ENCODE measurements at places on chromosomes 4 and X. TPM values are rescaled to one million over a fixed set of nuclear protein-coding genes. Genes with fewer than 3 reads are reported as not detected.

DNA sequence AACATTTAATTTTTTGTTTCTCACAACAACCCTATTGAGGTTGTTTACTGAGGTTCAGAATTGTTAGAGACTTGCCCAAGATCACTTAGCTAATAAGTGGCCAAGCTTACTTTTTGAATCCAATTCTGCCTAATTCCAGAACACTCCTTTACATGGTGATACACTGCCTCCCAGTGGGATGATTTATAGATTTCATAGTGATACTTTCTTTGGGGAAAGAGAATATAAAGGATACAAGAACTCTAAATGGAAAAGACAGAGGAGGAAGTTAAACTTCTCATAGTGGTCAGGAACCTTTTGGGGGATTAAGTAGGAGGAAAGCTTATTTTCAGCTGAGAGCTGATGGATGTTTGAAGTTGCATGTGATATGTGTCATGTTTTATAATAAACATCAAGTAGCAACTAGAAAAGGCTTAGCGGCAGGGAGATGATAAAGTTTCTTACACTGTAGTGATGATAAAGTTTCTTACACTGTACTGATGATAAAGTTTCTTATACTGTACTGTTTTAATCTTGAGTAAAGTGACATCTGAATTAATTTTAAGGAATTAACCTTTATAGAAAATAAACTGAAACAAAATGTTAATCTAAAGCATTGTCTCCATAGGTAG is 15.3 kb downstream of the STAG2 start:
- no peaks in the 10 kb centered on the region for H3K27me3 ChIP-seq
- H3K4me1 ChIP-seq, result no peaks in the 10 kb centered on the region
- no peak for DNase-seq
- H3K36me3 ChIP-seq, result no peaks in the 10 kb centered on the region

Gene EFNB1
- total RNA-seq, result 23.7 TPM

GRCh38 chr4:183746305-183747229 is 87.5 kb downstream of the TRAPPC11 start:
- no peak overlapping the region for H3K4me3 ChIP-seq
- no peaks in the 10 kb centered on the region for H3K4me1 ChIP-seq
- H3K27me3 ChIP-seq, result no peaks in the 10 kb centered on the region
- no peaks in the 10 kb centered on the region for H3K36me3 ChIP-seq

- H3K27me3 ChIP-seq, result no peaks in the 10 kb centered on the region
- H3K36me3 ChIP-seq, result no peaks in the 10 kb centered on the region
- H3K27ac ChIP-seq, result no peak overlapping the region
- DNase-seq, result no peak
These were observed 36.0 kb upstream of the GYPA start for GRCh38 chr4:144176476-144176875.

Gene GPRASP3
- total RNA-seq, result 3.4 TPM

Gene GC
- total RNA-seq, result not detected

DNA sequence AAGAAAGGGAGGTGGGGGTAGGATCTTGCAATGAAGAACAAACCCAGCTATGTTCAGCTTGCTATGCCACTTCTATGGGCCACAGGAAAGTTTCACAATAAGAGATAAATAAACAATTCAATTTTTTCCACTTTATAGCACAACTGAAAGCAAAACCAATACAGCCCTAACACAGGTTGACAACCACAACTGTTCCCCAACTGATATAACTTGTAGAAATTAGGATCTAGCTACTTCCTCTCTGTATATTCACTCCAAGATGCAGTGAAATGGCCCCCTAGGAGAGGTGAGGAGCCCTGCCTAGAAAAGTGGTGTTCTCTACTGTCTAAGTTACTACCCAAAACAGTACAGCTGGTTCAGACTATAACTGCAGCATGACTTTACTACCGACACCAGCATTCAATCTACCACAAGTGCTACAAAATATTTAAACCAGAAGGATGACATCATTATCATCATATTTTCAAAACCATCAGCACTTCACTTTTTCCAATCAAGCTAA is 77.0 kb downstream of the FBXW7 start:
- H3K27ac ChIP-seq, result no peak overlapping the region
- no peaks in the 10 kb centered on the region for H3K4me1 ChIP-seq
- no peak overlapping the region for H3K4me3 ChIP-seq
- H3K27me3 ChIP-seq, result no peaks in the 10 kb centered on the region
- no peak for DNase-seq

- no peaks in the 10 kb centered on the region for H3K27me3 ChIP-seq
- peaks cover 26% of the 10 kb centered on the region for H3K36me3 ChIP-seq
- no peaks in the 10 kb centered on the region for H3K4me1 ChIP-seq
- no peak for DNase-seq
These were observed 130.8 kb downstream of the ZAR1 start for GRCh38 chr4:48620831-48621230.

GRCh38 chr4:152594978-152595925 is 59.4 kb upstream of the FBXW7 start:
- no peaks in the 10 kb centered on the region for H3K36me3 ChIP-seq
- no peak overlapping the region for H3K4me3 ChIP-seq
- no peak overlapping the region for H3K27ac ChIP-seq
- H3K4me1 ChIP-seq, result peaks cover 13% of the 10 kb centered on the region

DNA sequence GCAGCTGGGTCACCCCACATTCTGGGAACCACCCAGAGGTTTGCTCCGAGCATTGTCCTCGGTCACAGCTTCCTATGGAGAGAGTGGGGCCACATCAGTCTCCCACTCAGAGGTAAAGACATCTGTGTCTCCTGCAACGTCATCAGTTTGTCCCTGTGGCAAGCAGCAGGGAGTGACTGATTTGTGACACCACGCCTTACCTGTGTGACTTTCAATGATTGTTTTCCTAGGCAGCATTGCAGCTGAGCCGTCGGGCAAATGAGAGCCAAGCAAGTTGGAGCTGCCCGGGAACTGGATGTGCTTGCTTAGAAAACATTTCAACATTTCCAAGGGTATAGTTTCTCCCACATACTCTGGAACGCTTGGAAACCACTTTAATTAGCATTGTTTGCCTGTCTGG is 29.7 kb upstream of the HELT start:
- H3K36me3 ChIP-seq, result no peaks in the 10 kb centered on the region
- no peak overlapping the region for H3K27ac ChIP-seq
- H3K4me1 ChIP-seq, result no peaks in the 10 kb centered on the region
- H3K4me3 ChIP-seq, result no peak overlapping the region
- DNase-seq, result no peak

GRCh38 chrX:63855896-63856295 is 70.9 kb upstream of the ARHGEF9 start:
- no peaks in the 10 kb centered on the region for H3K4me1 ChIP-seq
- H3K27me3 ChIP-seq, result no peaks in the 10 kb centered on the region
- no peak overlapping the region for H3K27ac ChIP-seq
